AG09319 (cell line): ENCODE measurements at places on chromosomes 7 and 10.

- no peak for DNase-seq
Observed at GRCh38 chr7:22357311-22358175, 589 bp upstream of the RAPGEF5 start.

- no peak for DNase-seq
Observed at GRCh38 chr7:69002416-69002815, 595.9 kb upstream of the AUTS2 start.

GRCh38 chr7:5691606-5692005 is 89.9 kb downstream of the RNF216 start:
- no peak for DNase-seq

- no peak for DNase-seq
Observed at GRCh38 chr7:139182363-139182762, 48.7 kb upstream of the UBN2 start.

DNA sequence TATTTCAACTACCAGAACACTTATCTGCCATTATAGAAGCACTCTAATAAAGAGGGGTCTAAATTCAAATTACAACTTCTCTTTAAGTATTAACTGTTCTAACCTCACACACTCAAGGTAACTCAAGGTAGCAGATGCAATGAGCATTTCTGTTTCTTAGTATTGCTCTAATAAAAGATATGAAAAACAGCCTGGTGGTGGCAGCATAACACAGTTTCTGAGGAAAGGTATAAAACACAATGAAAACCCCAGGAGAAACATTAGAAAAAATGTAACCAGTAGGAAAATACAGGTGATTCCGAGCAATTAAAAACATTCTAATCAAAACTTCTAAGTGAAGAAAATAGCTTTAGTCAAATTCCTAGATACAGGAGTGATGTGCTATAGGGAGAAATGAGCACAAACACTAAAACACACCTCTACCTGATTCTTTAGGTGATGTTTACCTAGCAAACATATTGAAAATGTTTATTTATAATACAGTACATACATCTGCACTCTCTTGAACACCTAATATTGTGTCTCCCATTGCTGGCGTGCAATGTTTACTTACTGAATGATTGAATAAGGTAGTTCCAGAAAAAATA is 3.5 kb downstream of the MKRN1 start:
- no peak for DNase-seq

DNA sequence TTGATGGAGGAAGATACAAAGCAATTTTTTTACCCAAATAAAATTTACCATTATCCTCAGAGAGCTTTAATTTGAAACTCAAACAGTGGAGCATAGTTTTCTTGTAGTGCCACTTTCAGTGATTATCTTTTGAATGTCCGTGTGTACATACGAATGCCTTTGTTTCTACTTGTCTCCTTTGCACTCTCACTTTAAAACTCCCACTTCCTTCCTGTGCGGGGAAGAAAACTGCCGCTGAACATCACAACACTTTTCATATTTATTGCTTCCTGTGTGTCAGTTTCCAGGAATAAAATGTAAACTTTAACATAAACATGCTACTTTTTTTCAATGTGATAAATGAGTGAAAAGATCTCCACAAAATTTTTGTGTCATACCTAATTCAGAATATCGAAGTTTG is 102.4 kb downstream of the SEMA3A start:
- no peak for DNase-seq

DNA sequence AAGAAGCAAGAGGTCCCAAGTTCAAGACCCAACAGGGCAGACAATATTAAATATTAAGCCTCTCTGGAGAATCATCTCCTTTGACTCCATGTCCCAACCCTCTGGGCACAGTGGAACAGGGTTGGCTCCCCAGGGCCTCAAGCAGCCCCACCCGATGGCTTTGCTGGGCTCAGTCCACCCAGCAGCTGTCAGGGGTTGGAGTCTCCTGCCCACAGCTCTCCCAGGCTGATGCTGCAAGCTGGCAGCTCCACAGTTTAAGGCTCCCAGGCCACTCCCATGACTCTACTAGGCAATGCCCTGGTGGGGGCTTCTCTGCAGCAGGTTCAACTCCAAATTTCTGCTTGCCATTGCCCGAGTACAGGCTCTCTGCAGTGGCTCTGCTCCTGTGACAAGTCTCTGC is 55.1 kb downstream of the LARP4B start:
- no peak for DNase-seq

DNA sequence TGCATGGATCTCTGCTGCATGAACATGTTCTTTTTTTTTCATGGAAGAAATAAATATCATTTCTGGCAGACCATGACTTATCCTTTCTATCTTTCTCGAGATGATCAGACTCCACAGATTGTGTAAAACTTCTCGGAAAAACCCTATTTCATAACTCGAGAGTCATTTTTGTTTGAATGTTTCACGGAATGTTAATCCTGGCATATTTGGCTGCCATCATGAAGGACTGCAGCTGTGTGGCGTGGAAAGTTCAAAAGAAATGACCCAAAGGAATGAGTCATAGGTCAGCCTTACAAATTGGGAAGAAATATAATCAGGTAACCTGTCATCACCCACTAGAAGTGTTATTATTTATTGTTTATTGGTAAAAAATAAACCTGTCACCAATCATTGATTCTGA is 566.8 kb downstream of the SDK1 start:
- DNase-seq: no peak

DNA sequence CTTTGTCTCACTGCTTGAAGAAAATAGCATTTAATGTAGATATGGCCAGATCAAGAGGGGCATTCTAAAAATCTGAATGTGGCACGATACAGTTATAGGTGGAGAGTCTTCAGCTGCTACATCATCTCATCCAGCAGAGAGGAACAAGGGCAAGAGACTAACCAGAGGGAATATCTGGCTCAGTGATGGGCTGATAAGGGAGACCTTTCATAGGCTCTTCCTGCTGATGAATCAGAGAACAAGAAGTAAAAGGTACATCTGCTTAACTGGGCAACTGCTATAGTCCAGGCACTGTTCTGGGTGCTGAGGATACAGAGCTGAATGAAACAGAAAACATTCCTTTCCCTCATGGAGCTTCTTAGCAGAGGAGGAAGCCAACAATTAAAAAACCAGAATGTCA is 37.9 kb downstream of the PIP4K2A start:
- no peak for DNase-seq

DNA sequence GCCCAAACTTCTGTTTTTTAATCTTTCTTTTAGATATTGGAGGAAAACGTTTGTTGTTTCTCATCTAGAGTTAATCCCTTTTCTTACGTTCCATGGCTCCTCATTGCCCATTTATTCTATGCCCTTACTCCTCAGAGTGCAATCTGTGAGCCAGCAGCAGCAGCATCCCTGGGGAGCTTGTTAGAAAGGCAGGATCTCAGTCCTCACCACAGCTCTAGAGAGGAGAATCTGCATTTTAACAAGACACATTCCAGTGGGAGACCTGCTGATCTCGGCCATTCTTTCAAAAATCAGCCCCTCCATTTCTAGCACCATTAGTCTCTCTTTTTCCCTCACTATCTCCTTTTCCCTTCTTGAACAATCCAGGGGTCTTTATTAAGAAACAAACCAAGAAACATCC is 84.4 kb upstream of the NOBOX start:
- DNase-seq: no peak
